ENCODE measurements at places on chromosomes 13 and 19.

GRCh38 chr19:41637484-41637883 is 10.6 kb upstream of the CEACAM4 start:
- DNase-seq: no peak

DNA sequence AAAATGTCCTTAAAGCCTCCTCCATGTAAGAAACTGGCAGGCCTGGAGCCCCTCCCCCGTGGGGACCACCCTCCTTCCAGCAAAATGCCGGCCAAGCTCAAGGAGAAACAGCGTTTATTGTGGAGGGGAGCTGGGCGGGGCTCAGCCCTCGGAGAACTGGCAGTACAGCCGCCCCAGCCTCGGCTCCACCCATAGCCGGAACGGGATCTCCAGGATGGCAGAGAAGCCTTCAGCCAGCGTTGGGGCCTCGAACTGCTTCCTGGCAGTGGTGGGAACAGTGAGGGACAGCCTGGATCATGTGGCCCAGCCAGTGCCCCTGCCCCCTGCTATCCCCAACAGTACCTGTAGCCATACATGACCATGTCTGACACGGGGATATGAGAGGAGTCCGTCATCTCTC is 6.3 kb downstream of the PNKP start:
- DNase-seq: peak; percentile 74

DNA sequence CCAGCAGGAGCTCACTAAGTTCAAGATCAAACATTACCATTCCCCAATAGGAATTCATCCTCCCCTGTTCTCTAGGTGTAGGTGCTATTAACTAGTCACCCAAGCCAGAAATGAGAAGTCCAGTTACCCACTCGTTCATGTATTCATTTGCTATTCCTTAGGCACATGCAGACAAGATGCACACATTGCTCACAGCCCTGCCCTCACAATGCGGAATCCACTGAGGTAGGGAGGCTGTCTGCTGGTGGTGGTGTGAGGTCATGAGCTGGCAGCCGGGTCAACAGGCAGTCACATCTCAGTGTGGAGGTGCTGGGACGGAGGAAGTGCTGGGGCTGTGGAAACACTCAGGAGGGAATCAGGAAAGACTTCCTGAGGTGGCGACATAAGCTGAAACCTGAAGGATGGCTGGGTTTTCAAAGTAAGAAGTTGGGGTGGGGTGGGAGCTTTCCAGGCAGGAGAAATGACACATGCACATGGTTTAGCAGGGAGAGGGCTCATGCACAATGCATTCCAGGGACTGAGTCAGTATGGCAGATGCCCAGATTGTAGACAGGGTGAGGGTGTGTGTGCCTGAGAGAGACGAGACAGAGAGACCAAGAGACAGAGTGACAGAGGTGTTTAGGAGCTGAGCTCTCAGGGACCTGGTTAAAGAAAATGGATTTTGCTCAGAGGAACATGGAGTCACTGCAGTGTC is 117.6 kb downstream of the USP12 start:
- no peak for DNase-seq

DNA sequence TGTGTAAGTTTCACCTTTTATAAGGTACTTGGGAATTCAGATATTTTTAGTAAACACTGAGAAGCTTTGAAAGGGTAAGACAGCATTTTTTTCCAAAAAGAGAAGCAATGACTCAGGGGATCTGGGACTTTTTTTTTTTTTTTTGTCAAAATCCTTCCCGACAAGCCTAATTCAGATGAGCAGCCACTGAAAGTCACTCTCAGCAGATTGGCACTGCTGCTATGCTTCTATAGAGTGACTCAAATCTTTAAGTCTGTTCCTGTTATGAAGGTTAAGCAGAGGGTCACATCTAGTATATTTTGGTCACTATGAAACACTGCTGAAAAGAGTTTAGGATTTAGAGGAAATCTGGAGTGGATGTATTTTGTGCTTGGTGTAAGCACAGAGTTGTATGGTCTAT is 571.1 kb downstream of the MYO16 start:
- DNase-seq: no peak
